ENCODE measurements at places on chromosomes 13 and 19.

- DNase-seq = no peak
Observed at GRCh38 chr13:89061821-89062220, 1390.7 kb downstream of the SLITRK5 start.

- no peak for DNase-seq
Observed at GRCh38 chr19:53540091-53540490, 2.1 kb downstream of the ZNF331 start.

- no peak for DNase-seq
Observed at GRCh38 chr19:4638317-4638716, 999 bp upstream of the TNFAIP8L1 start.

DNA sequence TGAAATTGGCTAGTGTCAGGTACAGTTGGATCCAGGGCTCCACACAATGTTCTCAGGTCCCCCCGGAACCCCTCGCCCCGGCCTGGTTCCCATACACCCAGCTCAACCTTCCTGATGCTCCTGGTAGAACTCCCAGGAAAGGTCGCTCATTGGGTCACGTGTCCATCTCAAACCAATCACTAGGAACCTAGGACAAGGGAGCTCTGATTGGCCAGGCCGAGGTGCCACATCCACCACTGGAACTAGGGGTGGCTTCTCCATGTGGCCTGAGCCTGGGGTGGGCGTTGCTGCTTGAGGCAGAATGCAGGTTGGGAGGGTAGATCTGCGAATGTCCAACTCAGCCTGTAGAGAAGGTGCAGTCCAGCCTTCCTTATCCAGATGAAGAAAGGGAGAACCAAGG, 6.9 kb upstream of the MEF2B start:
- no peak for DNase-seq

GRCh38 chr13:43802511-43802910, 15.7 kb upstream of the ENOX1 start:
- no peak for DNase-seq

DNA sequence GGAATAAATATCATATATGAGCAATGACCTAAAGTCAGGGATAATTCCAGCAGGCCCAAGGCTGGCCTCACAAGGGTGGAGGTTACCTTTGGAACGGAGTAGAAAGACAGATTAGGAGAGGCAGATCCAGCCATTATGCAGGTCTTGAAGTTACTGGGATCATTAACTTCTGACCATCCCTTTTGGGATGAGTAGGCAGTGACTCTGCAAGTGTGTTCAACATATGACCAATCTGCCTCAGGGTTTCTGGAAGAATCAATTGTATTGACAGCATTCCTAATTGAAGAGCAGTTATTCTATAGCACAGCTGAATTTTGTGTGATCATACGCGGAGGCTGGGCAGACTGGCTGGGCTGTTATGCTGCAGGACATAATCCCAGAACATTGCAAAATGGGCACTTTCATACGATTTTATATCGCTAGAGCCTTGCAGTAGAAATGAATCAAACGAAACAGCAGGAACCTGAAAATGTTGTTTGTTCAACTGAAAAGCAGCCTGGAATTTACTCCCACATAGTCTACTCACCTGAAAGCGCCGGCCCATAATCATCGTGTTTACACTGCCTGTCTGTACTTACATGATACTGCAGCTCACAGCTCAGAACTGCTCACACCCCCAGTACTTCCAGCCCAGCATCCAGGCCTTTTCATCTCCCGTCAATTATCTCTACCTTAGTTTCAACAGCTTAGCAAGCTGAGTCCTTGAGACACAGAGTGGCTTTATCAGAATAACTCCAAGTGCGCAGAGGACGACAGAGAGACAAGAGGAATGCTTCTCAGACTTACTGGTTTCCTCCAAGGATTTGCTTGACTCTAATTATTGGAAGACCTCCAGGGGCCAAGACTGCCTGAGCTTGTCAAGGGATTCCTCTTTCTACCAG, 556.1 kb downstream of the EFNB2 start:
- DNase-seq = no peak

- no peak for DNase-seq
Observed at GRCh38 chr13:27969082-27969865, at the start of gene CDX2. Gene CDX2 (minus strand): TSS chr13:27969315. CDS start chr13:27969006, 309 bp downstream.

DNA sequence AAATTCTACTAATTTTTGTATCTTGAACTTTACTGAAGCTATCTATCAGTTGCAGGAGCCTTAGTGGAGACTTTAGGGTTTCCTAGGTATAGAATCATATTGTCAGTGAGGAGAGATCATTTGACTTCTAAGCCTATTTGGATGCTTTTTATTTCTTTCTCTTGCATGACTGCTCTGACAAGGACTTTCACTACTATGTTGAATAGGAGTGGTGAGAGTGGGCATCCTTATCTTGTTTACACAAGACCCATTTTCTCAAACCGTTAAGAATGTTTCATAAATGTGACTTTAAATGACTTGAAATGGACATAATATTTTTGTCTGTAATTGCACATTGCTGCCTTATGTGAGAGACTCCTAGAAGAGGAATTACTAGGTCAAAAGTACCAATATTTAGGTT, 17.9 kb upstream of the CSNK1A1L start:
- DNase-seq = no peak

DNA sequence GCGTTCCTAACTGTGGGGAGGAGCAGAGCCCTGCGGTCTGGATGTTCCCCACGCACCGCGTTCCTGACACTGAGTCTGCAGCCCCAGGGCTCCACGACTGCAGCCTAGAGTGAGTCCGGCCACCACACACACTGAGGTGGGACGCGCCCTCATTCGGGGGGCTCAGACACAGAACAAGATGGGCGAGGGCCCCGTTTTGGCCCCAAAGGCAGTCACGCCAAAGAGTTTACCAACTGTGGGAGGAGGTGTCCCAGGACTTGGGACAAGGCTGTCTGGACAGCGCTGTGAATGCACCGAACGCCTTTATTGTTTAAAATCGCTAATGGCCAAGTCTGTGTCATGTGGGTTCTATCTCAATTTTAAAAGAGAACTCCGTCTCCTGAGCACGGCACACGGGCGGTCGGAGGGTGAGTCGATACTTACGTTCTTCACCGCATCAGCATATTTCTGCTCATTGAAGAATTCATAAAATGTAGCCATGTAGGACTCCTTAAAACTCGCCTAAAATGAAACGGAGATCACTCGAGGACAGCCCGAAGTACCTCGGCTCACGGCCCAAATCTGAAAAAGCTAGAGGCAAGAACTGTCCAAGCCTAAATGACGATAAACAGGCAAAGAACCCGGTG, 35.2 kb upstream of the C13orf46 start:
- no peak for DNase-seq

DNA sequence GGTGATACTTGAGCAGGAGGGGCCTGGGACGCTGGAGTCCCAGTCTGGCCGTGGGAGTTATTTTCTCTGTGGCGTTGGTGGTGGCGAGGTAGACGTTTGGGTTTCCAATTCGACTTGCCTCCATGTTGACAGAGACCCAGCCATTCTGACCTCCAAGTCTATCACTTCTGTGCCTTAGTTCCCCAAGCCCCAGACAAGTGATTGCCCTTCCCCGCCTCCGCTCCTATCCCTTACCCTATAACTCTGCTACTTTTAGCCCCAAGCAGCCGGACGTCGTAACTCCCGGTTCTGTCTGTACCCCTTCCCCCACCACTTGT, 549 bp downstream of the TIMM50 start:
- DNase-seq = no peak

- no peak for DNase-seq
Observed at GRCh38 chr19:31944326-31944725, 401.1 kb upstream of the ZNF507 start.

GRCh38 chr19:8481201-8481600, 21.2 kb downstream of the PRAM1 start:
- DNase-seq = no peak

DNA sequence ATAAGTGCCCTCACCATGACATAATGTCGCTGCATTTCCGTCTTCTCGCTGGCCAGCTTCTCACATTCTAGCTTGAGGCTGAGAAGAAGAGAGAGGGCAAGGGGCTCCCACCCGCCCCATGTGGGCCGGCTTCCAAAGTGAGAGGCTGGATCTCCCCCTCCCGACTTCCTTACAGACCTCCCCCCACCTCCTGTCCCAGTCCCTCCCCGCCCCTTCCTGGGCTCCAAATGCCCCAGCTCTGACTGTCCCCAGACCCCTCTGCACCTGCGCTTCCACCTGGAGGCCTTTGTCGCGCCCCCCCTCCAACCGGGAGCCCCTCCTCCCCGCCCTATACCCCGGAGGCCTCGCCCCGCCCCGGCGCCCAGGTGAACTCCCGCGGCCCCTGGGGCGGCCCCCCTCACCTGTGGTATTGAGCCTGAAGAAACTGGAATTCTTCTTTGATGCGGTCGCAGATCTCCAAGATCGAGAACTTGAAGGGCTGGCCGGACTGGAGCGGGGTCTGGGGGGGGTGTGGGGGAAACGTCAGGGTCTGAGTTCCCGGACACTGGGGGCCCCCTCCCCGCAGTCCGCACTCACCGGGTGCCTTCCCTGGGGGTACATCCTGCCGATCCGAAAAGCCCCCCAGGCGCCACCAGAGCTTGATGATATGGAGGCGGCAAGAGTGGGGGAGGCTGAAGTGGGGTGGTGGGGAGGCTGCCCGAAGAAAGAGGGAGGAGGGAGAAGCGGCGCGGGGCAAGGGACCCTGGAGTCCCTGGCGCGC, 595 bp downstream of the TLE2 start:
- no peak for DNase-seq
